Kidney epithelial cell (primary cell): ENCODE measurements at places on chromosomes 12 and 14. TPM values are rescaled to one million over a fixed set of nuclear protein-coding genes. Genes with fewer than 3 reads are reported as not detected.

DNA sequence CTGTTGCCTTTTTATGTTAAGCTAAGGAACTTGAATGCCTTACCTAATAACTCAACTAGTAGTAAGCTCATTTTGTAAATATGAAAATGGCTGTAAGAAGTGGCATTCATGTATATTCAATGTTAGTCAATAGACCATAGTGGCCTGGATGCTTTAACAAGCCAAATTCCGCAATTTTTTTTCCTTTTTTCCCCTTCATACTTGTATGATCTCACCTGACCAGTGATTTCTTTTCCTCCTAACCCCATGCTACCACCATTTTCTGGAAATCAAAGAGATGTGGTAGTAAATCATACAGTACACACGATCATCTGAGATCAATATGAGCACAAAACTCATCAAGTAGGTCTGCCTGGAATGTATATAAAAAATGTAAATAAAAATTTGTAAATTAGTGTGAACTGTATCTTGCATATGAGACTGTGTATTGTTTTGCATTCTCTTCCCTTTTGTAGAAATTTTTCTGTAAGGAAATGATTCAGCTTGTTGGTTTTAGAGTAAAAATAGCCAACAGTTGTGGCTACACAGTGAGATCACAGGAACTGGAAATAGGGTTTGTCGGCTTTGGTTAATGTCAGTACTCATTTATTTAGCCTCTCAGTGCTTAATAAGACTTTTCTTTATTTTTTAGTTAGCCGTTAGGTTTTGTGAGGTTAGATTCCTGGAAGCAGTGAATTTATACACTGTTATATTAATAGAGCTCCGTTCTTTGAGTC is 62.5 kb downstream of the ETNK1 start:
- DNase-seq: peak; percentile 38

FAM177A1 gene
- 50.5 TPM in 2 replicates for total RNA-seq

KRT75 gene
- total RNA-seq: not detected in 2 replicates

- peak; percentile 92 for DNase-seq
Measured at GRCh38 chr12:14365294-14366208, at the start of gene ATF7IP. TSS of gene ATF7IP (plus strand) at chr12:14365682. CDS start at chr12:14423916, 58,234 bp downstream.

DNA sequence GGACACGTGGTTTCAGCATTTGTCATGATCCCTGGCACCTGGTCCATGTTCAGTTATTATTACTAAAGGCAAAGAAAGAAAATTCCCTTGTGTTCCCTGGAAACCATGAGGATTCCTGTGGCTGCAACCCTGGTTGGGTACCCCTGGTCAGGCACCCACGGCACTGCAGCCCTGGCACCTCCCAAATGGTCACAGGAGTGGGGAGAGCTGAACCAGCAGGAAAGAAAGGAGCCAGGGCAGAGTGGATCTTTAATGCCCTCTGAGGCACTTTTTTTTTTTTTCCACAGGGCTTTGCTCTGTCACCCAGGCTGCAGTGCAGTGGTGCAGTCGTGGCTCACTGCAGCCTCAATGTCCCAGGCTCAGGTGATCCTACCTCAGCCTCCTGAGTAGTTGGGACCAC is 17.5 kb downstream of the CINP start:
- no peak for DNase-seq

TEX22 gene
- total RNA-seq: 0.27 and 0.46 TPM in 2 replicates

GRCh38 chr12:41636653-41637052 is 448.5 kb downstream of the PDZRN4 start:
- no peak for DNase-seq

- DNase-seq: no peak
Measured at GRCh38 chr14:104286496-104286895, 148.1 kb downstream of the KIF26A start.

GPHB5 gene
- not detected in 2 replicates for total RNA-seq

GRCh38 chr12:87280356-87280755 is 748.8 kb downstream of the C12orf50 start:
- no peak for DNase-seq

DNA sequence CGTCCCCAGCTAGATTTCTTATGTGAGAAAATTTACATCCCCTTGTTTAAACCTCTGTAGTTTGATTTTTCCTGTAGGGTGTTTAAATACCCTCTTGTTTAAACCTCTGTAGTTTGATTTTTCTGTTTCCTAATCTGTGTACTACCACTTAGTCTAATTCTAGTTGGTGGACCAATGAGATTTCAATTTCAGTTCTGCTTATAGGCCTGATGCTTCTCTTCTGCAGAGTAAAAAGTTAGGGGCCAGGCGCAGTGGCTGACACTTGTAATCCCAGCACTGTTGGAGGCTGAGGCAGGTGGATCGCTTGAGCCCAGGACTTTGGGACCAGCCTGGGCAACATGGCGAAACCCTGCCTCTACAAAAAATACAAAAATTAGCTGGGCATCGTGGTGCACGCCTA is 11.5 kb downstream of the UBC start:
- DNase-seq: no peak

DNA sequence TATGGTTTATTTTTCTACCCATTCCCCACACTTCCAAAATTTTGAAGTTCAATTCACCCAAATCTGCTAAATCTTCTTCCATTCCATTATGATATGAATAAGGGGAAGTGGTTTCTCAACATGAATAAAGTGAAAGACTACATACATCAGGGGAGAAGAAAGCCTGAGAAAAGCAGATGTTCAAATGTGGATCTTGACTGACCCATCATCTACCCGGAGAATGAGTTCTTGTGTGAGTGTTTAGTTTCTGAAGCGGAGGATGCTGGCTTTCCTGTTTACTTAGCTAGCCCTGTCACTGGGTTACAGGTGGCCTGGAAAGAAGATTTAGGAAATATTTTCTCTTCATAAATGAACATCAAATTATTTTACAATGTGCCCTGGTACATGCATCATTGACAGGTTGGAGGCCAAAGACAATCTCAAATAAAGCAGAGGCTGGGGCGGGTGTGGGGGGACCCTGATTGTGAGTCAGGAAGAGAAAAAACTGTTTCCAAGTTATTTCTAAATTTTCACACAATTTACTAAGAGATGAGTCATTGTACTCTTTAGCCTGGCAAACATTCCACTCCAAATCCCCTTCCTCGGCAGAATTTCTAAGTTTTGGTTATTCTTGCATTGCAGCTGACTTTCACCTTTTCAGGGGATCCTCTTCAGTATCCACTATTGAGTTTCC is 135.6 kb downstream of the SLC25A21 start:
- no peak for DNase-seq

DNA sequence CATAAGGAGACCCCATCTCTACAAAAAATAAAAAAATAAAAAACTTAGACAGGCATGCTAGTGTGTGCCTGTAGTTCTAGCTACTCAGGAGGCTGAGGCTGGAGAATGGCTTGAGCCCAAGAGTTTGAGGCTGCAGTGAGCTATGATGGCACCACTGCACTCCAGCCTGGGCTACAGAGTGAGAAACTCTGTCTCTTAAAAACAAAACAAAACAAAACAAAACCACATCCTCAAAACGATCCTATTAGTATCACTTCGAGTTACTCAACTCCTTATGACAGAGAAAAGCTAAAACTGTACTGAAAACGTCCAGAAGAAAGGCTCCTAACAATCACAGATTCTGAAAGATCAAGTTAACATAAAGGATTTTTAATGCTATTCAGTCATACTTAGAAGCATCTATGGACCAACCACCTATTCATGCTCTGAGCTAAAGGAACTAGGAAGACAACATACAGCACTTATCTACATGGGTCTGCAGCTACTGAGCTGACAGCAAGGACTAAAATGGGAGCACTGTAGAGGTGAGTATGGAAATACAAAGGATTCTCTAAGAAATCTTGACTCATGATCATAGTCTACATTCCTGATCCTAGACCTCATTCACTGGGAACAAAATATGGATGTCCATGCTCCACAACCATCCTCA is 75.3 kb upstream of the DUSP6 start:
- DNase-seq: no peak

- no peak for DNase-seq
Measured at GRCh38 chr12:71665090-71665463, 976 bp downstream of the THAP2 start.

DNA sequence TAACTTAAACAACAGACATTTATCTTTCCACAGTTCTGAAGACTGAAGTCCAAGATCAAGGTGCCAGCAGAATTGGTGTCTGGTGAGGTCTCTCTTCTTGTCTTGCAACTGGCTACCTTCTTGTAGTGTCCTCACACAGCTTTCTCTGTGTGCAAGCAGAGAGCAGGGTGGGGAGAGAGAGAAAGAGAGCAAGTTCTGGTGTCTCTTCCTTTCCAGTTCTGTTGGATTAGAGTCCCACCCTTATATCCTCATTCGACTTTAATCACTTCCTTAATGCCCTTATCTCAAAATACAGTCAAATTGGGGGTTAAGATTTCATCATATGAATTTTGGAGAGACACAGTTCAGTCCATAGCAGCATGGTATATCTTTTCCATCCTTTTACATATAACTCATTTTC is 40.8 kb downstream of the DYRK2 start:
- no peak for DNase-seq

NRXN3 gene
- 1.6 TPM in 2 replicates for total RNA-seq

DNA sequence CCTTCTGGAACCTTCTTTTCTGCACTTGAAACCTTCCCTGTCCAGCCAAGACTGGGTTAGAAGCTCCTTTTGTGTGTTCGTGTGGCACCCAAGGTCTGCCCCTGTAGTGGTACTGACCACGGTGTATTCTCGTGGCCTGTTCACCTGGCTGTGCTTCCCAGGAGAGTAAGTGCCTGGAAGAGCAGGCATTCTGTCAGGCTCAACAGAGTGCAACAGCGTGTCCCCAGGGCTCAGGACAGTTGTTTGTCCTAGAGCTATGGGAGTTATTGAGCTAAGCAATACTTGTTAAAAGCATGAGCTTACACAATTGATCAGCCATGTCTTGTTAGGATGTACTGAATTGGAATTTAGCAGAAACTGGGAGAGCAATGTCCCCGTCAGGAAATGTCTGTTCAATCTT is 12.9 kb upstream of the SLC38A2 start:
- DNase-seq: no peak

ABCD2 gene
- not detected in 2 replicates for total RNA-seq

DENND5B gene
- 7.6 and 7.9 TPM in 2 replicates for total RNA-seq

GRCh38 chr14:69077841-69078240 is 75.1 kb downstream of the DCAF5 start:
- peak; percentile 93 for DNase-seq

GRCh38 chr14:26841920-26842741 is 244.3 kb upstream of the NOVA1 start:
- peak; percentile 95 for DNase-seq

ALDH2 gene
- total RNA-seq: 22.4 and 23.2 TPM in 2 replicates

TBK1 gene
- 20.9 and 21.0 TPM in 2 replicates for total RNA-seq

SCNN1A gene
- total RNA-seq: 10.4 and 11.1 TPM in 2 replicates

- DNase-seq: no peak
Measured at GRCh38 chr12:106883426-106883825, 72.3 kb upstream of the TMEM263 start.

TEX52 gene
- not detected in 2 replicates for total RNA-seq

EPYC gene
- total RNA-seq: not detected in 2 replicates

DNA sequence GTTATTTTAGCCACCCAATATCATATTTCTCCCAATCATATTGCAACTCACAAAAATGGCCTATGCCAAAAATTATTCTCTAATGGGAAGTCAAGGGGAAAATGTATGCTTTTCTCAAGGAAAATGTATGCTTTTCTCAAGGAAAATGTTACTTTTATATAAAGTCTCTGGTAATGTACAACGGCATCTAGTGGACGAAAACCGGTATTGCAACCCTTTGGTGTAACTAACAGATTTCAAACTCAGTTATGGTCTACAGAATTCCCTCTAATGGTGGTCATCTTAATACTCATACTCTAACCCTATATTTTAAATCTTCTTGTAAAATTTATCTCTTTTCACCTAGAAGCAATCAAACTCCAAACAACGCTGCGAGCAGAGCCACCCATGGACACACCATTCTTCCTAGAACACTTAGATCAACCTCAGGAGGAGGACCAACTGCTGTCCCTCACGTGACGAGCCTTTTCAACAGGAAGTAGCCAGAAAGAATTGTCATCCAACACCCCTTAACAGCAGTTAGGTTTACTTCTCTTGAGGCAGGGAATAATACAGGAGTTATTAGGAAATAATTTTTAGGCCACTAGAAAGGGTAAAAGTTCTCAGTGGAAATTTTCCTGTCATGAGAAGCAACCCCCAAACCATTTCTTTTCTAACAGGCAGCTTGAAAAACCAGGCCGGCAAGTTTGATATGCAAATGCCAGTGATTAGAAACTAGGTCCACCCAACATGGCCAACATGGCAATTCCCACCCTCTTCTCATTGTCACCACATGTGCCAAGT is 20.1 kb downstream of the APOBEC1 start:
- no peak for DNase-seq

DNA sequence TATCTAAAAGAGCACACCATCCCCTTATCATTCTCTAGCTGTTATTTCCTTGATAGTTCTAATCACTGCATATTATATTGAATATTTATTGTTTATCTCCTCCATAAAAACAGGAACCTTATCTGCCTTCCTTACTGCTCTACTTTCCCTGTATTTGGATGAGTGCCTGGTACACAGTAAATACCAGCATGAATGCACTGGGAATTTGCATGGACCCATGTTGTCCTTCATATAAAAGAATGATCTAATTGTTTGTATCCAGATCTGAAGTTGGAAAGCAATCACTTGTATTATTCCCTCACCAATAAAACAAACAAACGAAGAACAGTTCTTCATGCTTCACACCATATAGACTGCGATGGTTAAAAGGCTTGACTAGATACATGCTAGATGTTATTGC is 15.3 kb upstream of the CNOT2 start:
- DNase-seq: no peak

GRCh38 chr14:98512501-98513251 is 759.3 kb downstream of the BCL11B start:
- no peak for DNase-seq

PRIMA1 gene
- not detected in 2 replicates for total RNA-seq

- peak; percentile 14 for DNase-seq
Measured at GRCh38 chr14:70188659-70189455, at the start of gene SLC8A3. TSS of gene SLC8A3 (minus strand) at chr14:70188951. CDS start at chr14:70168422, 20,529 bp downstream.

DNA sequence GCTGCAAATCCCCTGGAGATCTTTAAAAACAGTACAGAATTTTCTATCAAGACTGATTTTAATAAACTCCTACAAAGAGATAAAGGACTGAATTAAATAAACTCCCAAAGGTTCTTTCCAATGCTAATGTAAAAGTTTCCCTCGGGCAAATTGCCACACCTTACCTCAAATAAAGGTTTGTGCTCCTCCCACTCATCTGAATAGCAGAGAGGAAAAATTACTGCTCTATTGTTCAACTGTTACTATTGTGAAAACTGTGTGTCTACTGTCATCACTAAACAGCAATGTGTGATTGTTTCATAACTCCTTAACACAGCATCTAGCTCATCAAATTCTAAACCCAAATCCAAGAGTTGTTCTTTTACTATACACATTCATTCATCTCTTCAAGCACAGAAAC is 3.2 kb downstream of the SPTLC2 start:
- no peak for DNase-seq

DNA sequence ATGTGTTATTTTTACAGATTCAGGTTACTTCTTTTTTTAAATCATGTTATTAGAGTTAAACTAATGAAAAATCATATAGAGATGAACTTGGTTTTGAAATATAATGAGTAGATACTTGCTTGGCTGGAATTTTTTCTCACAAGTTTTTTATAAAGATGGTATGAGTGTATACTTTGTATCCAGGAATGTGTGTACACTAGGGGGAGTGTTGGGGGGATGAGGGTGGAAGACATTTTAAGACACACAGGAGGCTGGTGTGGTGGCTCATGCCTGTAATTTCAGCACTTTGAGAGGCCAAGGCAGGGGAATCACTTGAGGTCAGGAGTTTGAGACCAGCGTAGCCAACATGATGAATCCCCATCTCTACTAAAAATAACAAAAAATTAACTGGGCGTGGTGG is 23.2 kb downstream of the PPM1A start:
- no peak for DNase-seq

DPF3 gene
- 0.79 TPM in 1 of 2 replicates, not detected in the other for total RNA-seq
